ENCODE measurements at places on chromosomes 6 and 20.

- DNase-seq: no peak
Measured at GRCh38 chr6:150590446-150590845, 9.2 kb upstream of the PLEKHG1 start.

DNA sequence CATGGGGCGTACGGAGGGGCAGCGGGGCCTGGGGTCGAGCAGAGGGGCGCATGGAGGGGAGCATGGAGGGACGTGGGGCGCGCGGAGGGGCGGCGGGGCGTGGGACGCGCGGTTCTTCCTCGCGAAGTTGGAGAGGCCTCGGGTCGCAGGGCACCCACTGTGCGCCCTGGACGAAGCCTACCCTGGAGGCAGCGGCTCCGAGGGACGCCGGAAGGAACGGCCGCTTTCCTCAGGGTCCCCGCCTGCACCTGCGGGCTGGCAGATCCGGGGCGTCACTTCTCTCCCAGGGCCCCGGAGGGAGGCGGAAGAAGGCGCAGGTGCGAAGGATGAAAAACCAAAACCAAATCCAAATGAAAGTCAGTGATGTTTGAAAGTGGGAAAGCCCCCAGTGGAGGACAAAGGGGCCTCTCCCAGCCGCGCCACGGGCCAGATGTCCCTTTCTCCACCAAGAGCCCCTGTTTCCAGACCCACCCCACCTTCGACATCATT is 142.1 kb upstream of the PDE10A start:
- no peak for DNase-seq

- peak; percentile 68 for DNase-seq
Measured at GRCh38 chr6:22821664-22822320, 252.4 kb downstream of the HDGFL1 start.

- DNase-seq: no peak
Measured at GRCh38 chr6:137874204-137875057, 7.4 kb downstream of the TNFAIP3 start.

- peak; percentile 41 for DNase-seq
Measured at GRCh38 chr20:40339661-40340449, 349.2 kb downstream of the MAFB start.

DNA sequence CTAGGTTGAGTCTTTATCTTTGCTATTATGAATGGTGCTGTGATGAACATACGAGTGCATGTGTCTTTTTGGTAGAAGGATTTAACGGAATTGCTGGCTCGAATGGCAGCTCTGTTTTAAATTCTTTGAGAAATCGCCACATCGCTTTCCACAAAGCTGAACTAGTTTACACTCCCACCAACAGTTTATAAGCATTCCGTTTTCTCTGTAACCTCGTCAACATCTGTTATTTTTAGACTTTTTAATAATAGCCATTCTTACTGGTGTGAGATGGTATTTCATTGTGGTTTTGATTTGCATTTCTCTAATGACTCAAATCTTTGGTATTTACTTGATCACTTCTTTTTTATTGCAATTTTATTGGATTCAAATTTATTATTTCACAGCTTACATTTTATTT is 117.4 kb upstream of the HDGFL1 start:
- DNase-seq: no peak

DNA sequence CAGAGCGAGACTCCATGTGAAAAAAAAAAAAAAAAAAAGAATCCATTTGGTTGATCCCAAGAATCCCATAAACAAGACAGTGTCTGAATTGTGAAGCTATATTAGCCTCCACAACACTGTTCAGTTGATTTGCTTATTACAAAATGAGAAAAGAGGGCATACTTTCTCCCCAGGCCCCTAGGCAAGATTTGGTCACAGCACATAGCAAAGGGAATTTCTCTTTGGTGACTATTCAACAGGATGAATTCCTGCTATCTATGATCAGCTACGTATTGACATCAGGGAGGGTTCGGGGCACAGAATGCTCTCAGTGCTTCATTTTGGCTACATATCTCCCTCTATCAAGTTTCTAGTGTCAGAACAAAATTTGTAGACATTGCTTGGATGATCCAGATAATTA is 20.2 kb upstream of the SLC22A3 start:
- DNase-seq: no peak

DNA sequence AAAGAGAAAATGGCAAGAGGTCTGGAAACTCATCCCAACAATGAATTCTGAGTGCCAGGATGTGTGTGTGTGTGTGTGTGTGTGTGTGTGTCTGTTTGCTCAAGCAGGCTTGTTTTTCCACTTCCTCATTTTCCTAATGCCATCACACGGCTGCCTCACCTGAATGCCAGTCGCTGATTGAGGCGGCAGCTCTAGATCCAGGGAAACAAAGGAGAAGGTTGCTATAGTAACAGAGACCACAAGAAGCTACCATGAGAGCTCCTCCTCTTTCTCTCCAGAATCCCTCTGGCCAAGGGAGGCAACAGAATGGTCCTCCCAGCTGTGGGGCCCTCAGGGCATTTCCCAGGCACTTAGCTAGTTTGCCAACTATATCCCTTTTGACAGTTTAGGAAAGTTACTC is 241.1 kb upstream of the TSHZ2 start:
- no peak for DNase-seq

- peak; percentile 96 for DNase-seq
Measured at GRCh38 chr6:139533573-139534471, 159.4 kb upstream of the CITED2 start.

- no peak for DNase-seq
Measured at GRCh38 chr6:99846006-99846405, 148.0 kb downstream of the MCHR2 start.

DNA sequence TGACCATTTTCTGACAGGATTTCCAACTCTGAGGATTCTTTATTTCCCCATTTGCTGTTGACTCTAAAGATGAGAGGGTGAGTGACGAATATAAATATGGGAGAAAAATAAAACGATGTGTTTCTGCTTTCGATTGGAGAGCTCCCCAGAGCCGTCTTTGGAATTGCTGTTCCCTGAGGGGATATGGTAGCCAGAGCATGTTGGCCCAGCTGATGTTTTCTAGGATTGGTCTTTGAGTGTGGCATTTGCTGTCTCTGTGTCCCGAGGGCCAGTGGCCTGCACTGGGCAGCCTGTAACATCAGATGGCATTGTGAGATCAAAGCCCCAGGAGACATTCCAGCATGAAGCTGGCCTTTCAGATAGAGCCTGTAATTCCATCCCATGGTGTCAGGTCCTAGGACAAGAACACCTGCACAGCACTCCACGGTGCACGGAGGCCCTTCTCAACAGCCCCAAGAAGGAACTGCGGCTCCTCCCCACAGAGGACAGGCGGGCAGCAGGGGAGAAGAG is 26.7 kb downstream of the PKIG start:
- no peak for DNase-seq

DNA sequence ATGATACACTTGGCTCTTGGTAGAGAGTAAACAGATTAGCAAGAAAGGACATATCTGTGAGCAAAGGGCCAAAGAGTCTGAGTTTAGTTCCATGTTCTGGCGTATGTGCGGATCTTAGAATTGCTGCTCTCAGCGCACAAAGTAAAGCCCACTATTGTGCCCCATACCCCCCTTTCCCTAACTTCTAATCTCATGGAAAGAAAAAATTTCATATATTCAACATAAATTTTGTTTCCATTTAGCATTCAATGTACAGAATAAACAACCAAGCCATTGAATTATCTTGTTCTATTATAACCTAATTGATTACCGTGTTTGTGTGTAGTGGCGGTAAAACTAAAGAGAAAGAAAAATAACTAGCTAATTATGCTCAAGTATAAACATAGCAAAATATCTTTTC is 30.5 kb downstream of the FILIP1 start:
- DNase-seq: no peak

DNA sequence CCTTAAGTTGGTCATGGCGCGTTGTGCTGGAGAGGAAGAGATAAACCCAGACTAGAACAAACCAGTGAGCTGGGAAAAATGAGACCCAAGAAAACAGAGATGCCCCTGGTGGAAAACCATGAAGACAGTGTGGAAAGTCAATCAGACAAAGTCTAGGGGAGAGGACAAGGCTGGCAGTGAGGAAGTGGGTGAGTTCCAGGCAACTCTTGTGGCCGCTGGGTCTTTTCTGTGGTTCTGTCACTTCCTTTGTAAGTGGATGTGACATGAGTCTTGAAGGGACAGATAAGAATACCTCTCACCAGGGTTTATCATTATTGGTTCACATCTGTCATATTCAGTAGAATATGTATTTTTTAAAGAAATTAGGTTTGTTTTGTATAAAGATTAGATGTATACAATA is 738.4 kb downstream of the DHX35 start:
- DNase-seq: no peak

GRCh38 chr20:62025394-62025793 is 40.3 kb downstream of the TAF4 start:
- peak; percentile 38 for DNase-seq

GRCh38 chr6:89597988-89598387 is 40.6 kb downstream of the LYRM2 start:
- peak; percentile 10 for DNase-seq

DNA sequence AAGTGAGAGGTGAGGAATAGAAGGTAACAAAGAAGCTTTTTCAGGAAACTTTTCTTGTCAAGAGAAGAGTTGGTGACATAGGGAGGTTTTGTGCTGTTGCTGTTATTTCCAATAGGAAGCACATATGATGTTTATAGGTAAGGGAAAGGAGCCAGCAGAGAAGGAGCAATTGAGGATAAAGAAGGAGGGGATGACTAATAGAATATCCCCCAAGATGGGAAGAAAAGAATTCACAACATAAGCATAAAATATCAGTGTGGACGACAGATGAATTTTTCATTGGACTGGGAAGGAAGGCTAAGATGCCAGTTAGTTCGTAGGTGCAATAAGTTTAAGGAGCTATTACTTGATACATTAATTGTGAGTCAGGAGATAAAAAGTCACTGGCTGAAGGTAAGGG is 8.5 kb upstream of the BEND6 start:
- DNase-seq: peak; percentile 37

GRCh38 chr6:99287523-99287922 is 62.0 kb downstream of the FAXC start:
- DNase-seq: no peak

GRCh38 chr20:58109126-58109880 is 119.2 kb downstream of the ANKRD60 start:
- DNase-seq: peak; percentile 49

DNA sequence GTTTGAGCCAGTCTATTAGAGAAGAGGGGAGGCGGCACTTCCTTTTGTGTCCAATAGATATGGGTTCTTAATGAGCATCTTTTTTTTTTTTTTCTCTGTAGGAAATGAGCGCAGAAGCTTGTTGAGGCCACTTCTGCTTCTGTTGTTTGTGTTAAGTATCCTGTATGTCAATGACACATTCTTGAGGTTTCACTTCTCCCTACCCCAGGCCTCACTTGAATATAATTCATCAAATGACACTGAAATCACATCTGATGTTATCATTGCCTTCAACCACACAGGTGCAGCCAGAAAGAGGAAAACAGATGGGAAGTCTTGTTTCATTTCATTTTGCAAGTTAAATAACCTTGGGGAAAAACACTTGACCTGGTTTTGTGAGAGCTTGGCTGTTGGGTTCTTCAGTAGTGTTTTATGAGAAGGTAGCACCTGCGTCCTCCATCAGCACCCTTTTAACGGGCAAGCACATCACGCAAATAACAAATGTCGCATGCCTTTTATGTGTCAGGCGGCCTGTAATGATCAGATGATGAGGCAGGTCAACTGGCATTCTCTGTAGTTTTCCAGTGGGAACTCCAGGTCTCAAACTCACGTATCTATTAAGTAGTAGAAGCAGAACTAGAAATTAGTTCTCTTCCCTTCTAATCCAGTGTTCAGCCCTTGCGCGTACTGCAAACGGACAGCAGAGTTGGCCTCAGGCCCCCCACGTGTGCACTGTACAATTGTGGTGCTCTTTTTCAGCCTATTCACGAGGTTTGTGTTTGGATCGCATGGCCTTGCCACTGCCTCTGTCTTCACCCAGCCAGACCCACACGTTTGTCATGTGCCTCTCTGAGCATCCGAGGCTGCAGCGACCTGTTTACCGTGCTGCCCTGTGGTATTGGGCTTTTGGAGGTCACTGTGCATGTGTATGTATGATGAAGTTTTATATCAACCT is 23.5 kb downstream of the PLEKHG1 start:
- no peak for DNase-seq

DNA sequence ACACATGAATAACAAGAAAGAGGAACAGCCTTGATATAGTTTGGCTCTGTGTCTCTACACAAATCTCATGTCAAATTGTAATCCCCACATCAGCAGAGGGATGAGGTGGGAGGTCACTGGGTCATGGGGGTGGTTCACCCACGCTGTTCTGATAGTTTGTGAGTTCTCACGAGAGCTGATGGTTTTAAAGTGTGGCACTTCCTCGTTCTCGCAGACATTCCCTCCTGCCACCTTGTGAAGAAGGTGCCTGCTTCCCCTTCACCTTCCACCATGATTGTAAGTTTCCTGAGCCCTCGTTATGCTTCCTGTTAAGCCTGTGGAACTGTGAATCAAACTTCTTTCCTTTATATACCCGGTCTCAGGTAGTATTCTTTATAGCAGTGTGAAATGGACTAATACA is 13.1 kb downstream of the SRPK1 start:
- DNase-seq: no peak

DNA sequence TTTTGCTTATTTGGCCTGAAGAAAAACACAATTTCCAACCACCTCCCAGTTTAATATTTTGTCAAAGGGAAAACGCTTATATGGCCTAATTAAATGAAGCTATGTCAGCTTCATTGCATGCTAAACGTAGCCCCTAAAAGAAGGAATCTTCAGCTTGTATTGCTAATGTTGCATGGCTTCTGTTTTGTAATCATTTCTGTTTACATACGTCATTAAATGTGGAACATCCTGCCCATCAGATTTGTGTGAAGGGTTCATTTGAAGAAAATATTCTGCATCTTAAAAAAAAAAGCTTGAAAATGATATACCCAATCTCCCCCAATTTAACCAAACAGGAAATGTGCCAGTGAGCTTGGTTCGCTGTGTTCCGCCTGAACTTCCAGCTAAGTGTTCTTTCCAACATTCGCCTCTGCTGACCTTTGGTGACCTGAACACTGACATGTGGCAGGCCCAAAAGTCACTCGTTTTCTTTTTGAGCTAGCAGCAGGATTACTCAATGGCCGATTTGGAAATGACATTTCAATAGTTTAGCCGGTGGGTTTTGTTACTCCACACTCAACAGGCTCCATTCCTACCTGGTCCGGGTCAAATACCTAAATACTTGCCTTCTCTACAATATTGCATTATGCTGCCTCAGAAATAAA is 12.7 kb upstream of the SIRT5 start:
- no peak for DNase-seq

DNA sequence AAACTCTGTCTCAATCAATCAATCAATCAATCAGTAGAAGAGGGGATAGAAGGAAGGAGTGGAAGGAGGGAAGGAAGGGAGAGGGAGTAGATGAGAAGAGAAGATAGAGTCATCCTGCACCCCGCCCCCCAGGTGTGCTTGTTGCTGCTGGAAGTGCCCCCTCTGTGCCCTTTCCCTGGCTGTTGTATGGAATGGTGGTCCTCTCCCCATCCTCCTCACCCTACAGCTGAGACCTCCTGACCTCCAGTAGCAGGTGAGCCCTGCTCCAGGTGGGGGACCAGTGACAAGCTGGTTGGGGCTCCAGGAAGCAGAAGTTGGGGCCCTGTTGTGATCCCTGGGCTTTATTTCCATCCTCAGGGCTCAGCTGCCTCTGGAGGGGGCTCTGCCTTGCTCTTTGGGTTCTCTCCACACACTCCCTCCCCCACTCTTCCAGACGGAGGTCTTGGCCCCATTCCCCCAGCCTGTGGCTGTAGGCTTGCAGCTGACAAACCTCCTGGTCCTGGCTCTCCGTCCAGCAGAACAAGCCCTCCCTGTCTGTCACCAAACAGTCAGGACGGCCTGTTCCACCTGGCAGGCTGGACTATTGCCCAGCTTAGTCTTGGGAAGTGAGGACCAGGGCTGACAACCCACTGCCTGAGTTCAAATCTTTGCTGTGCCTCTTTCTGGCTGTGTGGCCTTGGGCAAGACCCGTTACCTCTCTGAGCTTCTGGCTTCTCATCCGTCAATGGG is 26.0 kb upstream of the SCRT2 start:
- no peak for DNase-seq
